ENCODE measurements at places on chromosomes 2 and 18.

- DNase-seq = no peak
These were observed 250.5 kb upstream of the NETO1 start for GRCh38 chr18:73118121-73118816.

- no peak for DNase-seq
These were observed 226.5 kb downstream of the ANAPC1 start for GRCh38 chr2:111657351-111657975.

DNA sequence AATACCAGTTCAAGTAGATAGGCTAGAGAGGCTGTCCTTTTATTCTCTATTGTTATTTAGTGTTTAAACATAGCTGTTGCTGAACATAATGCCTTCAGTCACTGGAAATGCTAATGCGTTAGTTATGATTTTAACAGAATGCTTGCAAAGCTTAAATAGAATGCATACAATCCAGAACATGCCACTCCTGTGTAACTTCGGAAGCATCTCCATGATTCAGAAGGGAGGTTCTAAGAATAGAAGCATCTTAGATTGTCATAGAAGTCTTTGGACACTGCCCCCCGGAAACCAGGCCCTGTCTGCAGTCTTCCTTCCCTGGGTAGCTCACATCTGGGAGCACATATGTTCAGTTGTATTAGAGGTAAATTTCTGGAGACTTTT is 73.2 kb downstream of the ZNF532 start:
- DNase-seq = no peak

DNA sequence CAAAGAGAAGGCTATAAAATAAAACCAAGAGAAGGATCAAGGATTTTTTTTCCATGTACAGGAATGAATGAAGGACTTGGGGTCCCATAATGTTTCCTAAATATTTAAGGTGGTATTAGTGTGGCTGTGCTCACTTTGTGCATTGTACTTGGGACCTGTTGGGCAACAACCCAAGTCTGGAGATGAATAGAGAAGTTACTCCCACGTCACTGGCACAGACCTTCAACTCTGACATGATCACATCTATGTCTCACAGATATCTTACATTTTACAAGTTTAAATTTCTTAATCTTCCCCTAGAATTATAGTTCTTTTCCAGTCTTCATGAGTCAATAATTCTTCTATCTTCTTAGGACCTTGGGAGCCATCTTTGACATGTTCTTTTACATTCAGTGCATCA is 133.4 kb downstream of the PLCL1 start:
- DNase-seq = no peak

DNA sequence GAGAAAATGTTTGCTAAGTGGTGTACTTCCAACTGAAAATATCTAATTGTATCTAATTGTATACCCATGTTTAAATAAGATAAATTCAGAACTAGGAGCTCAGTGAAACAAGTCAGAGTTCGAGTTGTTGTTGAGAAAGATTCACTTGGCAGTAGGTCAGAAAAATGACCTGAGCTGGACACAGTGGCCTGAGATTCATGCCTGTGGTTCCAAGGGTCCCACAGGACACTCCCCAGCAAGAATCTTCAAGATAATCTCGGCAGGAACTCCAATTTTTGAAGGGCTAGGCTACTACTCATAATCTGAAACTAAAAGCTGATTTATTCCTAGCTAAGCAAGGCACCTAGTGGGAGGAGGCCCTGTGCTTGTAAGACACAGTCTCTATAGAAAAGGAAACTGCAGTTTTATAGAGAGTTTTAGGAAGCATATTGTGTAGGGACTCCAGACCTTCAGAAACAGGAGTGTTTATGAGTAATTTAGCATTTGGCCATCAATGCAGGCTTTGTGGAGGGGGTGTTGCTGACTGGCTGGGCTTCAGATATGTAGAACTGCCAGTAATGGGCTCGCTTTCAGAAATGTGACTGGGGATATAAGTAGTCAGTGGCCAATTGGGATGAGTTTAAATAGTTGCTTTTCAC is 43.2 kb downstream of the SP140 start:
- no peak for DNase-seq

DNA sequence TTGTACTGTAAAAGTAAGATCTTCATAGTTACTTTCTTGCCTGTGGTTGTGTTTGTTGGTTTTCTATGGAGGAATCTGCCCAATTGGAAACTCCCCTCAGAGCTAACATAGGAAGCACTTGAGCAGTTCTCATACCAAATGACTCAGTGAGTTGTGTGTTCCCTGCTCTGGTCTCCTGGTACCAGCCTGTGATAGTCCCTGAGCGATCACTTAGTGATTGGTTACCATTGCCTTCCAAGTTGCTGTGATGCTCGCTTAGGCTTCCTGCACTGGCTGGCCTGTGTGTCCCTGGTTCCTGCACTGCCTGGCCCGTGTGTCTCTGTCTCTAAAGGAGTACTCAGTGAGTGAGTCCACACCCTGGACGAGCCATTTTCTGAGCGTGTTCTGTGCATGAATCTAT is 133.0 kb downstream of the MAP4K4 start:
- DNase-seq = no peak

- DNase-seq = no peak
These were observed 7.3 kb downstream of the CEBPZ start for GRCh38 chr2:37224063-37224462.

GRCh38 chr2:24723665-24724064 is 69.5 kb downstream of the PTRHD1 start:
- DNase-seq = no peak

DNA sequence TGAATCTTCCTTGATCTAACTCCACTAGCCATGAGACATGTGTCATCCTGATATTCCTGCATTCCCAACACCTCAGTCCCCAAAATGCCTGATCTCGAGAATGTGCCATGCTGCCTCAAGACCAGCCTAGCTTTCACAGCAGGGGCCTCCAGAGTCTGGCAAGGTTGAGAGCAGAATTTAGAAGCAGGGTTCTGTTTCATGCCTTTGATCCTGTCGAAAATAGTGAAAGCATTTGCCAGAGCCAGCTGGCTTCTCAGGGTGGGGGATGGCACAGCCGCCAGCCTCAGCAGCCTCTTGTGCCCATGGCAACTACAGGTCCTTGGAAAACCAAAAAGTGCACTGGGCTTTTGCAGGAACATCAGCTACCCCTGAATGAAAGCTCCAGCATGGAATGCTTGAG is 143.5 kb downstream of the RTN4 start:
- no peak for DNase-seq

DNA sequence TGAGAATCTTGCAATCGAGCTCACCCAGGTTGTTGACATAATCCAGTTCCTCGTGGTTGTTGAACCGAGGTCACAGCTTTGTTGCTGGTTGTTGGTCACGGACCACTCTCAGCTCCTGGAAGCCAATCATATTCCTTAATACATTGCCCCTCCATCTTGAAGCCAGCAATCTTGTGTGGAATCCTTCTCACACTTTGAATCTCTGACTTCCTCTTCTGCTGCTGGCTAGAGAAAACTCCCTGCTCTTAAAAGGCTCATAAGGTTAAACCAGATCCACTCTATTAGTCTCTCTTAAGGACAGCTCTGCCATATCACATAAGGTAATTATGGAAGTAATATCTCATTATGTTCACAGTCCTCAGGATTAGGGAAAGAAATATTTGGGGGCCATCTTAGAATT is 41.1 kb downstream of the SP140 start:
- DNase-seq = no peak

- no peak for DNase-seq
These were observed 53.0 kb upstream of the GLI2 start for GRCh38 chr2:120682654-120683053.

- no peak for DNase-seq
These were observed 609 bp upstream of the ZNF2 start for GRCh38 chr2:95165030-95165370.

DNA sequence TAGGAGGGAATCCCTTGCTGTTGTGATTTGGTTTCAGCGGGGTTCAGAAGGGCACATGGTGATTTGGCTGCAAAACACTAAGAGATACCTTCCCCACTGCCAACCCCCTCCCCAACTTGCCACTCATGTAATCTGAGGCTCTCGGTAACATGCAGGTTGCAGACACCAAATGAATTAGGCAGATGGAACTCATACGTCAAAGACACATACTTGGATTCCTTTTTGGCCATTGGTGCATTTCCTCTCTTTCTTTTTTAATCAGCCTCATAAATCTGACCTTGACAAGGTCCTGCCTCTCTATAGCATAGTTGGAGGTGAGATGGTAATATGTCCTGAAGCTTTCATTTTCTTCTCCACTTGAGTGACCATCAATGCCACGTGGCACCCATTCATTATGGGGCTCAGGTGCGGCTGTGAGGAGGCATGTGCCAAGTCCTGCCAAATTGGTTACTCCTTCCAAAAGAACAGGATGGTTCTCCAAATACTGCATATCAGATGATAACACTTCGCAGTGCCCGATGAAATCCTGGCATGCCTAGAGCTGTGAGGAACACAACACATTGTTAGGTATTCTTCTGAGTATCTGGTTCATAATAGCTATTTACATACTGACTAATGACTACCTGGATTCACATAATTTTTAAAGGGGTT is 8.3 kb upstream of the TMEM178A start:
- no peak for DNase-seq

GRCh38 chr18:4286256-4286655 is 168.9 kb downstream of the DLGAP1 start:
- DNase-seq = no peak
